ENCODE measurements at places on chromosomes 11 and 22.

- no peak for DNase-seq
Observed at GRCh38 chr11:60854847-60855725, 664 bp downstream of the PTGDR2 start.

DNA sequence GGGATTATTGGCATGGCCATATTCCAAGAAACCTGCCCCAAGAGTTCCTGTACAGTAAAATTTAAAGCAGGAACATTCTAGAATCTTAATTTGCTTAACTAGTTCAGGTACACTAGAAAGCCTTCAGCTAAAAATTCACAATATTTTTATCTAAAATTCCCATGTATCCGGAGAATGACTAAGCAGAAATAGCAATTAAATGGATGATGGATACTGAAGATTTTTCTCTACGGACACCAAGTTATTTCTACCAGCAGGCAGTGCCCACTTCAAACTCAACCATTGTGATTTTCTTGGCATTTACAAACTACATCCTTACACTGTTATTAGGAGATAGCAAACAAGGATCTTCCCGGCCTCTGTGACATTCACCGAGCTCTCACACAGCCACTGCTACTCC is 2.9 kb downstream of the PATE3 start:
- DNase-seq = no peak

DNA sequence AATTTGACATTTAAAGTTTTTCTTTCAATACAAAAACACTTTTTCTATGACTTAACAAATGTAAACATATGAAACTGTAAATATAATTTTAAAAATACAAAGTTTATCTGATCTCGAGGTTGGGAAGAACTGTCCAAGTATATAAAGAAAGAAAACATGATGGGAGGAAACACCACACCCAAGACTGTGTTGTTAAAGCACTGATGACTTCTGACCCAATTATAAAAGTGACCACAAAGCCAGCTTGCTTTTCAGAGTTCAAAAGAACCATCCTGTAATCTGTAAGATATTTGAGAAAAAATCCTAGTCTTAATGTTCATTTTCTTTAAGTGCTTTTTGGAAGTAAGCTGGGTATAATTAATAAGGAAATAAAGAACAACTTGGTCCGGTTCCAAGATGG is 15.6 kb downstream of the CEP57 start:
- no peak for DNase-seq

GRCh38 chr11:20357150-20357549 is 6.4 kb upstream of the HTATIP2 start:
- no peak for DNase-seq

- no peak for DNase-seq
Observed at GRCh38 chr22:38709306-38709705, 3.6 kb downstream of the GTPBP1 start.

GRCh38 chr11:101127197-101127698 is 2.4 kb downstream of the PGR start:
- no peak for DNase-seq

- DNase-seq = no peak
Observed at GRCh38 chr11:117316197-117316961, at the start of gene BACE1. Gene BACE1, minus strand, starts transcription at chr11:117316256. Its CDS starts 461 bp downstream, at chr11:117315795.

DNA sequence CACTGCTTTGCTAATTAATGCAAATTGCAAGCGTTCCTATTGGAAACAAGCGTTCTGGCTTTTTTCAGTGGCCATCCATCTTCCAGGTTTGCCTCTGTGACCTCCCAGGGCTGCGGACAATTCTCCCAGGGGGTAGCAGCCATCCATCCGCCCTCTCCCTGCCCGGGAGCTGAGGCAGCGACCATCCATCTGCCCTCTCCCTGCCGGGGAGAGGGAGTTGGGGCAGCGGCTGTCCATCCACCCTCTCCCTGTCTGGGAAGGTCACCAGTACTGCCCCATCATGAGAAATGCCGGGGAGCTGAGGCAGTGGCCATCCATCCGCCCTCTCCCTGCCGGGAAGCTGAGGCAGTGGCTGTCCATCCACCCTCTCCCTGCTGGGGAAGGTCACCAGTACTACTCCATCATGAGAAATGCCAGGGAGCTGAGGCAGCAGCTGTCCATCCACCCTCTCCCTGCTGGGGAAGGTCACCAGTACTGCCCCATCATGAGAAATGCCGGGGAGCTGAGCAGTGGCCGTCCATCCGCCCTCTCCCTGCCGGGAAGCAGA is 394.7 kb downstream of the BRD1 start:
- DNase-seq = no peak

GRCh38 chr11:69700278-69701140 is 3.3 kb downstream of the FGF19 start:
- no peak for DNase-seq

DNA sequence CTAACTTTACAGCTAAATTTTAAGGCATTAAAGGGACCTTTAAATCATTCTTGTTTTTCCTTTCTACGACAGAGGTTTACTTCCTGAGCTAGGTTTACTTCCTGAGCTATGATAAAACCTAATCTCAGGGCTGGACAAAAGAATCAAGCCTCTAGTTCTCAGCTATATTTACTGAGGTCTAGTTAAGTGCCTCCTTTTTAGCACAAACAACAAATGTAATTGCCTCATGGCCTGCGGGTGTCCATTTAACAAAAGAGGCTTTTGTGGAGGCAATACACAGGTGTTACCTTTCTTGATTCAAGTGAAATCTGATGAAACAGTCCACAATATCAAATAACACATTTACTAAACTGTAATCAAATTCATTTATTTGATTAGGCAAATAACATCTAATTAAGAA is 67.3 kb downstream of the IMMP1L start:
- no peak for DNase-seq

GRCh38 chr22:45977003-45977411 is at the start of gene WNT7B:
Gene WNT7B, minus strand, starts transcription at chr22:45977162. Its CDS starts 408 bp downstream, at chr22:45976754.
- DNase-seq = no peak

DNA sequence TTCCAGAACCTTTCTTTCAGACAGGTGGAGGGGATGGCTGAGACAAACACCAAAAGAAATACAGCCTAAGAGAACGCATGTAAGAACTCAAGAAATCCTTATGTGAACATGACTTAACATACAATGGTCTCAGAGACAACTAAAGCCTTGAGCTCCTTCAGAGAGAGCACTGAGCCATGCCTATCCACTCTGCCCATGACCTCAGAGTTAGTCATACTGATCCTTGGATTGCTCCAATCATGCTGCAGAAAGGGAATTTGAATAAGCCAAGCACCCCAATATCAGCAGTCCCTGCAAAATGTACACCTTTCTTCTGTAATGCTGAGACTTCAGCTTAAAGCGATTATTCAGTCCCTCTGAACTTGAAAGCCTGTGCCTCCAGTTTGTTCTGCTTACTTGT is 43.2 kb upstream of the CHKA start:
- DNase-seq = no peak
